ENCODE measurements at places on chromosomes 5 and 9. TPM values are rescaled to one million over a fixed set of nuclear protein-coding genes. Genes with fewer than 3 reads are reported as not detected.

The SPATA6L gene
- 0.23 TPM for total RNA-seq

The SLC34A3 gene
- total RNA-seq: not detected

The OR1Q1 gene
- 0.08 TPM for total RNA-seq

The PRDM9 gene
- not detected for total RNA-seq

The FAM163B gene
- total RNA-seq: not detected

The QRFP gene
- not detected for total RNA-seq

The INVS gene
- 28.2 TPM for total RNA-seq

The ZDHHC11B gene
- 0.12 TPM for total RNA-seq

The IFNB1 gene
- not detected for total RNA-seq

The SVEP1 gene
- total RNA-seq: 9.8 TPM

The LYSMD3 gene
- 16.2 TPM for total RNA-seq

The GPR150 gene
- total RNA-seq: 0.45 TPM

The IFNA2 gene
- not detected for total RNA-seq

The PCDHGA2 gene
- 1.2 TPM for total RNA-seq

The ZBTB34 gene
- 4.4 TPM for total RNA-seq

The ACTBL2 gene
- total RNA-seq: 0.23 TPM

The C9 gene
- 1.4 TPM for total RNA-seq

The HRCT1 gene
- 12.0 TPM for total RNA-seq

The PLAC8L1 gene
- not detected for total RNA-seq

The ALDH1B1 gene
- total RNA-seq: 21.1 TPM

The CCDC183 gene
- 2.2 TPM for total RNA-seq

The IRGM gene
- not detected for total RNA-seq

The TMOD1 gene
- 0.30 TPM for total RNA-seq

The PURA gene
- 21.7 TPM for total RNA-seq

The FBP2 gene
- not detected for total RNA-seq

The STXBP1 gene
- 10.8 TPM for total RNA-seq

The GALNT12 gene
- total RNA-seq: 2.2 TPM

The STING1 gene
- 47.8 TPM for total RNA-seq
